ENCODE measurements at places on chromosomes 1 and 21.

DNA sequence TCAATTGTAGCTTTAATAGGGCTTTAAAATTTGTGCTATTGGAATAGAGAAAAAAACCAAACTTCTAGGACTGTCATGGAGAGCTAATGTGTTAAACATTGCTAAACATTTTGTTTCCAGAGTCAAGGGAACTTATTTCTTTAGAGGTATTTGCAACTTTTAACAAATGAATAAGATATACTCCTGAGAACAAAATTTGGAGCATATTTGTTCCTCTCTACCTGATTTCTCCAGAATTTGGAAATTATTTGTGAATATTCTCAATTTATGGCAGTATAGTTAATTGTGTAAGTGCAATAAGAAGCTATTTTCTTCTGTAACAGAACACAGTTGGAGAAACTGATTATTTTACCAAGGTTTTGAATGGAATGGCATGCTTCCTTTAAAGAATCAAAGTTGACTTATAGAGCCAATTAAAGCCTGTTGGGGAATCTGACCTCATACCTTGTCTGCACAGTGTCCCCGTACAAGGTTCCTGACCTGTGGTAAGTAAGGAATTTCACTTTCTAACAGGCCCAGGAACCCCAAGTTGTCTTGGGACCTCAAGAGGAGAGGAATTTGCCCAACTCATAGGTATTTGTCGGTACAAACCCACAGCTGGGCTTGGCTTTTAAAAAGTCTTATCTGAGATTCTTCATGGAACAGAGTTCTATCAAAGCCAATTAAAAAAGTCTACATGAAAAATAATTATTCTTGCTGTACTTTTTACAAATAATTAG is 72.6 kb upstream of the CSF1 start:
- DNase-seq, result no peak

DNA sequence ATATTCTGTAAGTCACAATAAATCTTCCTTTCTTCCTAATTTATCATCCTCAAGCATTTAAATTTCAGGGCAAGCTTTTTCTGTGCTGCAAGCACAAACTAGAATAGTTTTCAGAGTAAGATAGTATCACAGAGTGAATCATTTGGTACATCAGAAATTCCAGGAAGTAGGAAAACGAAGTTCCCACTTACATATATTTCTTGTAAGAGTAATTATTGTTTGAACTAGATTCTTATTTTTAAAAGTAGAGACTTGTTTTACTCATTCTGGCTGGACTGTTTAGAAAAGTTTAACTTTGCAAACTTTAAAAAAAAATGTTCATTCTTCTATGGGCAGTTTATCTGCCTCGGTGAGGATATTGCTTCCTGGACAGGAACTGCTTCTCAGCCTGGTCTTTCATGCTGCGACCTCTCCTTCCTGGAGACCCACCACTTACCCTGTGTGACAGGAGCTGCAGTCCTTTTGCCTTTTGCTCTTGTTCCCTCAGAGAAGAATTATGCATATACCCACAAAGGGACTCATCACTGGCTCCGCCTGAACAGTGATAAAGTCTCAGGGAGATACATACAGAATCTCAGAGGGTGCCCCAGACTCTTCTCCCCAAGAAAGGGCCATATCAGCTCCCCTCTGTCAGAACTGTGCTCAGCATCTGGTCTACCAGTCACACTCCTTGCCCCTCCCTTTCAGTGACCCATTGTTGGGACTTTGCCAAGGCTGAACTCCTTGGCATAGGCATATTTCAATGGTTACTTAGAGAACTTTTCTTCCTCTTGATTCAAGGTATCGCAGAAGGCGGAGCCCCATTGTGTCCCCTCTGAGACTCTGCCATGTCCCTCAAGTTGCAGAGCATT is 102.7 kb upstream of the CD55 start:
- no peak for DNase-seq

DNA sequence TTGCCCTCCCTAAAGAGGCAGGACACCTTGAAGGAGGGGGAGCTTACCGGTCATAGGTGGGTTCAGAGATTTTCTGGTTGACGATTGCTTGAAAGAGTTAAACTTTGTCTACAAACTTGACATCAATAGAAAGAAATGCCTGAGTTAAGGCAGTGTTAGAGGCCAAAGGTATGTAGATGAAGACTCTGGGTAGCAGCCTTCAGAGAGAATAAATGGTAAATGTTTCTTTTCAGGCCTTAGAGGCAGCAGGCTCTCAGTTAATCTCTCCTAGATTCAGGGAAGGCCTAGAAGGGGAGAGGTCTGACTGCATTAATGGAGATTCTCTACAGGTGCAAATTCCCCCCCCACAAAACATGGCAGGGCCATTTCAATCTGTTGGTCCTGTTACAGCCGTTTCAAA is 27.7 kb downstream of the MX1 start:
- no peak for DNase-seq

- DNase-seq, result no peak
These were observed 110.6 kb downstream of the USP25 start for GRCh38 chr21:15840406-15840805.

DNA sequence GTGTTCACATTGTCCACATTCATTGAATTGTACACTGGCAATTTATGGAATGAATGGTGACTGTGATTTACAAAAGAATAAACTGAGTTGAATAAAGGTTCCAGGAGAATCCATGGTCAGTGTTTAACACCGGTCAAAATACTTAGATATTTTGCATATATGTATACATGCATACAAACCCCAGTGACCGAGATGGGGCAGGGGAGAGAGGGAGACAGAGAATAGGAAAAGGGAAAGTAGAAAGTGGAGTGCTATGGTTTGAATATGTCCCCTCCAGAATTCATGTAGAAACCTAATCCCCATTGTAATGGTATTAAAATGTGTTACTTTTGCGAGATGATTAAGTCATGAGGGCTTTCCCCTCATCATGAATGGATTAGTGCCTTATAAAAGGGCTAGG is 154.4 kb downstream of the TTLL7 start:
- no peak for DNase-seq

GRCh38 chr21:46206163-46207005 is 22.1 kb upstream of the SPATC1L start:
- DNase-seq, result no peak

DNA sequence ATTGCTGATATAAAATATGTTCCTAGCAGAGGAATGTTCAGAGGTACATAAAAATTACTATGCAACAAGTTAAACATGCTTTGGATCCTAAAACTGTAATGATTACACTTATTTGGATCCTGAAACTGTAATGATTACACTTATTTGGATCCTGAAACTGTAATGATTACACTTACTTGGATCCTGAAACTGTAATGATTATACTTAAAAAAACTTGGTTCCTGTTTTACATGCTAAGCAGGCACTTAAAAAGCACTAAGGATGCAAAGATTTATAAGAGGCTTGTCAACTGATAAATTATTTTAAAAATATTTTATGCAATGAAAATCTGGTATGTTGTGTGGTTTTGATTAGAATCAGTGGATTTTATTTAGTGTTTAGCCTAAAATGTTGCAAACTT is 47.7 kb downstream of the ZNHIT6 start:
- DNase-seq, result no peak

GRCh38 chr1:65694126-65694525 is 98.6 kb upstream of the PDE4B start:
- no peak for DNase-seq

DNA sequence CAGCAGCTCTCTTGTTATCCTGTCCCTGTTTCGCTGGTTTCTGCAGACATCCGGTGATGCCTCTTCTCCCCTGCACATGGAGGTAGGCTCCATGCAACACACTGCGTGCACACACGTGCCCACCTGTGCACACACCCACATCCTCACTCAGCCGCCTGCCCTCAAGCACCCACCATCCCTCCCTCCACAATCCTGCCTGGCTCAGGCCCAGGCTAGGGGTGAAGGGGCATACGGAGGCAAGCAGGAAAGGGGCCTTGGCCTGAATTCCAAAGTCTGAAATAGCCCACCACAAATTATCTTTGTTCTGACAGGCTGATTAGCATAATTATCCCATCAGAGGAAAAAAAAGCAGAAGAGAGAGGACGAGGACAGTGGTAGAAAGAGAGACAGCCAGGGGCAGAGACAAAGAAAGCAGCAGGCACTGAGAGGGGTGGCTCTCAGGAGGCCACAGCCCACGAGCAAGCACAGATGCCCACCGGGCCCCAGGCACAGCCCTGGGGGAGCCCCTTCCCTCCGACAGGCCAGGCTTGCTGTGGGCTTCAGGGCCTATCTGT is 73.2 kb downstream of the GRIK3 start:
- no peak for DNase-seq

GRCh38 chr1:235567812-235568503 is 63.7 kb upstream of the B3GALNT2 start:
- no peak for DNase-seq

DNA sequence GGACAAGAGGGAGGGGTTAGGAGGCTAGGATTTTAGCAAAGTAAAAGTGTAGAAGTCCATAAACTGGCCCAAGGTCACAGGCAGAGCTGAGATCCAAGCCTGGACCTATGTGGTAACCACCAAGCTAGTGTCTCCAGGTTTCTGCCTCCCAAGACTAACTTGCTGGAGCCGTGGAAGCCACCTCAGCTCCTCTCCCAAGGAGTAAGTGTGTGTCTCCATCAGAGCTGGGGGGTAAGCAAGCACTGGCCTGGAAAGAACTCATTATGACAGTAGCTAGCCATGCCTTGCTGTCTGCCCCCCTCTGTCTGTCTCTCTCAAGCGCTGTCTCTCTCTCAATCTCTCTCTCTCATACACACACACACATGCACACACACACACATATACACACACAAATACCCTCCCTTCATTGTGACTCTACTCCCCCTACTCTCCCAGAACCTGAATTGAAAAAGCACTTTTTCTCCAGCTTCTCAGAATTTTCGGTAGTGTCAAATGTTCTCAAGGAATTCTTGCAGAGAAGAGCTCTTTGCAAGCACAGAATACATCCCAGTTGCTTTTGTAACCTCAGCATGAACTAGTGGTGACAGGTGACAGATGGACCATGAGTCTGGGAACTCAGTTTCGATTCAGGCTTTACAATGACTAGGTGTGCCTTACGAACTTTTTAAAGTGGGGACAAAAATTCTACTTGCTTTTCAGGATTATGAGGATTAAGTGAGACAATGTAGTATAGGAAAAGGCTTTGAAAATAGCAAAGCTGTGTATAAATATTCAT is 238.0 kb upstream of the FGGY start:
- no peak for DNase-seq

- no peak for DNase-seq
These were observed 11.9 kb downstream of the PTP4A2 start for GRCh38 chr1:31926252-31926651.

DNA sequence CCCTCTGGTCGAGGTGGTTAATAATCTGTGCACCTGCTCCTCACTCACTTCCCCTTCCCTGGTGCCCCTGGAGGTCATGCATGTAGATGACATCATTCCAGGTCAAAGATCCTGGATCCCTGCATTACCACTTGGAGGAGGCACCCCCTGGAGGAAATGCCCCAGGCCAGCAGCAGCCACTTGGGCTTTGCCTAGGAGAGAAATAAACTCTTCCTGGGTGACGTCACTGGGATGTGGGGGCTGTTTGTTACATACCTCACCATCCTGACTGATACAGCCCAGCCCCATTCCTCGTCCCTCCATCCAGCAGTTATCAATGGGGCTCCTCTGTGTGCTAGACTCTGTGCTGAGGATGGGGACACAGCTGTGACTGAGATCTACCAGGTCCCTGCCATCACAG is 433.6 kb downstream of the PTPRU start:
- no peak for DNase-seq

- DNase-seq, result no peak
These were observed 544.6 kb downstream of the AMY1C start for GRCh38 chr1:104294259-104294658.

- DNase-seq, result no peak
These were observed 98.9 kb downstream of the TNFSF18 start for GRCh38 chr1:172951730-172952365.

GRCh38 chr21:38897532-38898421 is 92.0 kb downstream of the ETS2 start:
- DNase-seq, result no peak

- DNase-seq, result no peak
These were observed 120.7 kb upstream of the SGIP1 start for GRCh38 chr1:66413136-66413837.

GRCh38 chr1:40692429-40692895 is 958 bp downstream of the NFYC start:
- no peak for DNase-seq

- DNase-seq, result no peak
These were observed 684 bp downstream of the ZBTB8B start for GRCh38 chr1:32465578-32465933.

DNA sequence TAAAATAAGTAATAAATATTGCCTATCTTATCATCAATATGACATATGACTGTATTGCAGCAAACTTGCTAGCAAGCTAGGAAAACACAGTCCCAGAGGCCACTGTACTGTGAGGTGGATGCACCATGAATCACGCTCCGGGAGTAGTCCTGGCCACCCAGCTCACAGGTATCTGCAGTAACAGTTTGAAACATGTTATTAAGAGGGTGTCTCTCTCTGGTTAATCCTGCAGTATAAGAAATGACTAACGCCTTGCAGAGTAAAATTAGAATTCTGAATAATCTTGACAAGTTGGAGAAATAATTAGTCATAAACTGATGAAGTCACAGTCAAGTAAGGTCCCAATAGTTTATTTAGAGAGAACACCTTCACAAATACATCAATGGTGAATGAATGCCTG is 34.0 kb upstream of the DPT start:
- DNase-seq, result no peak

DNA sequence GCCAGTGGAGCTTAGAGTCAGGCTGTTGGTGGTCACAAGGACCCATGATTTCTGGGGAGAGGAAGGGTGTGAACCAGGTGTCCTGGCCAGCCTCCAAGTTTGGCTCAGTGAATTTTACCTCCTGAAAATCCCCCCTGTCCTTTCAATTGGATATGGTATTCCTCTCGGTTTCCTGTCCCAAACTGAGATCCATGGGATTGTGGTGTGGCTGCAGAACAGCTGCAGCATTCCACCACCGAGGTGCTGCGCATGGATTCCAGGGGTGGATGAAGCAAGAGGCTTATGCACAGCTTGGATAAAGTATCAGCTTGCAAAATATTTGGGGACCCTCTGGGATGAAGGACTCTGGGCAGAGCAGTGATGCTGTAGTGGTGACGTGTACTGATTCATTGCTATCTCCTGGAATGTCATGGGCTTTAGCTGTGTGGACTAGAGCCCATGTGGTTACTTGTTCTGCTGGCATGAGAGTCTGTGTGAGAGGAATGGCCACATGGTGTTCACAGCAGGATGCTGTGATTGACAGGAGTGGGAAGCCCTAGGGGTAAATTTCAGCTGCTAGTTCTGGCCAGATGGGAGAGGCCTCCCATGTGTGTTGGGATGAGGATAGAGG is 148.7 kb upstream of the SPAG17 start:
- no peak for DNase-seq

GRCh38 chr21:33070744-33070997 is 730 bp downstream of the OLIG1 start:
- DNase-seq, result no peak

- DNase-seq, result no peak
These were observed 35.4 kb upstream of the FGGY start for GRCh38 chr1:59261537-59261936.

- DNase-seq, result no peak
These were observed 33.9 kb upstream of the PTPRC start for GRCh38 chr1:198604975-198605374.

DNA sequence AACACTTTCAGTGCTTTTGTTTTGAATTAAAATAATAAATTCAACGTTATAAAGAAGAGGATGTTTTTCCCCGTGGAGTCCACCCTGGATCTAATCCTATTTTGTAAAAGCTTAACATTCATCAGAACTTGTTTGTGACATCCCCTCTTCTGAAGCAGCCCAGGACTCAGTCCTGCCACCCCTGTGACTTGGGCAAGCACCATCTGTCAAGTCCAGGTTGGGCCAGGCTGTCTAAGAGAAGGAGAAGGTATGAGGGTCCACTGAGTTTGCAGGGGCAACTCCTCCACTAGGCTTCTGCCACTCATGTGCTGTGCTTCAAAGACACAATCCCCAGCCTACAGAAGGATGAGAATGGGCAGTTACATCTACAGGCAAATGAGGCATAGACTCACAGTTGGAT is 59.7 kb downstream of the MT1HL1 start:
- no peak for DNase-seq
